ENCODE measurements at places on chromosomes 11 and 22. TPM values are rescaled to one million over a fixed set of nuclear protein-coding genes. Genes with fewer than 3 reads are reported as not detected.
A peak's percentile ranks its signal among the peaks of the same experiment; 100 is the strongest.

- DNase-seq, result no peak
Observed at GRCh38 chr22:37607935-37608476, 628 bp upstream of the GGA1 start.

DNA sequence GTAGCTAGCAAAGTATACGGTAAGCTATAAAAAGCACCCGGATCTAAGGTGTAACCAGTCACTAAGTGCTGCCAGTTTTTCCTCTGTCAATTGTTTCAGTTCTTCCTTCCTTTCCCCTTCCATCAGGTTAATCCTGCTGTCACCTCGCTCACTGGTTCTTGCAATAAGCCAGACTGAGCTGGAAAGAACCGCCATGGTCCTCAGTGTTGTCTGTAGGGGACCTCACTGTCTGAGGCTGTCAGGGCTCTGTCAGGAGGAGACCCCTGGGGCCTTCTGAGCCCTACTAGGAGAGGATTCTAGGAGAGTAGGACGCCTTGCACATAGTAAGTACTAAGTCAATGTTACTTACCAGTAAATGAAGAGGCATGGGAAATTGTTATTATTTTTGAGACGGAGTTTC lies 1.4 kb upstream of the TBC1D22A start:
- no peak for DNase-seq

DNA sequence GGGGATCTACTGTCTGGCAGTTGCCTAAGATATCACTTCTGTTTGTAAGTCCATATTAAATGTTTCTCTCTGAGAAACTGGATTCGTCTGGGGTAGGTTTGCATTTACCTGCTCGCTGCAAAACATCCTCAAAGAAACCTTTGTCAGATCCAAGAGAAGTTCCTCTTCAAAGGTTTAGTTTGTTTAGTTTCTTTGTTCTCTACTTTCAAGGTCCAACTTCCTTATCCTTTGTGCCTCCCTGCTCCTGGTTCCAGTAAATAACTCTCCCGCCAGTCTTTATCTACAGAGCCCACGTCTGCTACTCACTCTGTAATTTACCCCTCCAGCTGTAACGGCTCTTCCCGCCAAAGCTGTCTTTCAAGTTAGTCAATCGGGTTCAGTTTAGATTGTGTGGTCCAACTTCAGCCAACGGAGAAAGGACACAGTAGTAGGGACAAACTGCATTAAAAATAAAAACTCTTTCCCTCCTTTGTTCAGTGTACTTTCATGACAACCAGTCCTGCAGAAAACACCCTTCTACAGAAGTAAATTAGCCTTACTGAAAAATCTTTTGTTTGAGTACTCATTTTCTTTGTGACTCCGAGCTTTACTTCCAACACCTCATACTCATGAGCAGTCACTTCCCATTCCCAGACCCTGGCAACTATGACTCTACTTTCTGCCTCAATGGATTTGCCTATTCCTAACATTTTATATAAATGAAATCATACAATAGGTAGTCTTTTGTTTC lies 41.0 kb downstream of the TMPRSS5 start:
- DNase-seq, result no peak

GRCh38 chr11:134822897-134823296 lies 410.9 kb upstream of the B3GAT1 start:
- no peak for DNase-seq

GRCh38 chr11:119991669-119992068 lies 146.2 kb downstream of the TRIM29 start:
- DNase-seq, result no peak

GRCh38 chr11:92251980-92252379 lies 27.4 kb downstream of the FAT3 start:
- DNase-seq, result no peak

DNA sequence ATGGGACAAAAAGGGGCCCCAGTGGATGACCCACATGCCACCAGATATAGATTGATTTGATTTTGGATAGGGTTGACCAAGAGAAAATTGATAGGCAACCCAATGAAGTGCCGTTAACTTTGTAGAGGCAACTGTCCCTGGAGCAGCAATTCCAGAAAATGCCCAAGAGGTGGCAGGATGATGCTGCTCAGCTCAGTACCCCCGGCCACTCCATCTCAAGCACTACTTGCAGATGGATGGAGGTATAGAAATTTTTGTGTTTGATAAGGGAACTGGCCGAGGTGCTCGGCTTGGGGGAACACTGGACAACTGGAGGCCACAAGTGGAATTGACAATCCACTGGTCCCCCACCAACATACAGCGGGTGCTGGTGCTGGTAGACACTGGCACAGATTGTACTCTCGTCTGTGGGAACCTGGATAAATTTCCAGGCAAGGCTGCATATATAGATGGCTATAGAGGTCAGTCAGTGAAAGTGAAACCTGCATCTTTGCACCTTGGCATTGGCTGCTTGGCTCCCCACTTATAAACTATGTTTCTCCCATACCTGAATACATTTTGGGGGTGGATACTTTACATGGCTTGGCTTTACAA lies 86.3 kb downstream of the CCDC83 start:
- peak; percentile 56 for DNase-seq

Gene TRIM48
- total RNA-seq, result not detected

DNA sequence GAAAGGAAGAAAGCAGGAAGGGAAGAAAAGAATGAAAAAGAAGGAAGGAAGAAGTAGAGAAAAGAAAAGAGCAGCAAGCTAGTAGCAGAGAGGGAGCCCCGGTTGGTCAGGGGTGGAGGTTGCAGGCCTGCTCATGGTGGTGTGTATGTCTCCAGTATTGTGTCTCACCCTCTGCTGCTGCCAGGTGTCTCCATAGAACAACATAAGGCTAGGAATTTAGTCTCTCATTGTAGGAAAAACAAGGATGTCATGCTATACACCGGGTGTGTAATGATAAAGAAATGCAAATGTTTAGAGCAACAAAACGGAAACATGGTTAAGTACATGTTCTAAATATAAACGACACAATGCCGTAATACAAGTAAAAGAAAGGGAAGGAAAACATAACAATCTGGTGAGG lies 342.5 kb downstream of the NTM start:
- no peak for DNase-seq

- peak; percentile 76 for DNase-seq
Observed at GRCh38 chr11:119318240-119319135, 1.6 kb upstream of the MCAM start.

- DNase-seq, result no peak
Observed at GRCh38 chr11:75574698-75575602, 12.9 kb downstream of the SERPINH1 start.

GRCh38 chr11:15112131-15112541 lies 2.6 kb upstream of the INSC start:
- DNase-seq, result peak; percentile 76

All from tongue (tissue), 3 donors.